ENCODE measurements at places on chromosomes 7 and 10.
A peak's percentile ranks its signal among the peaks of the same experiment; 100 is the strongest.

GRCh38 chr7:31695859-31696614, 9.0 kb downstream of the PPP1R17 start:
- DNase-seq = peak; percentile 1

DNA sequence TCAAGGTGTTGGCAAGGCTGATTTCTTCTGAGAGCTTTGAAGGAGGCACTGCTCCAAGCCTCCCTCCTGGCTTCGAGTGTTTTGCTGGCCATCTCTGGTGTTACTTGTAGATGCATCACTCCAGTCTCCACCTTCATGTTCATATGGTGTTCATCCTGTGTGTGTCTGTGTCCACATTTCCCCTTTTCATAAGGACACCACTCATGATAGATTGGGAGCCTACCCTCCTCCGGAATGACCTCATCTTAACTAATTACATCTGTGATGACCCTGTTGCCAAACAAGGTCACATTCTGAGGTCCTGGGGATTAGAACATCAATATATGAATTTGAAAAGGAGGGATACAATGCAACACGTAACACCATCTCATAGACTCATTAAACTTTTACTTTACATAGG, 119.0 kb downstream of the CREB5 start:
- no peak for DNase-seq

GRCh38 chr7:46201961-46202360, 280.9 kb upstream of the IGFBP3 start:
- peak; percentile 83 for DNase-seq

DNA sequence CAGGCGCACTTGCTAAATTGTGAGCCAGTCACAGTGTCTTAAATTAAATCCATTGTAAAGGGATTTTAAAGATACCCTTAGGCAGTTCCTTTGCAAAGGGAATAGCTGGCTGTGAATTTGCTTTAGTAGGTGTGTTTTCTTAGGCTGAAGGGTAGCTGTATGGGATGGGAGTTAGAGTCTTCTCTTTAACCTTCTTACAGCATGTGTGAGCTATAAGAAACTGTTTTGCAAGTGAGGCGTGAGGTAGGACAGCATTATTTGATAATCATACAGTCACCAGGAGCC, 5.2 kb downstream of the EEPD1 start:
- no peak for DNase-seq

GRCh38 chr7:112136271-112137008, 69.8 kb downstream of the DOCK4 start:
- DNase-seq = no peak

All from kidney tubule cell (primary cell).